ENCODE measurements at places on chromosomes 3 and 15.

DNA sequence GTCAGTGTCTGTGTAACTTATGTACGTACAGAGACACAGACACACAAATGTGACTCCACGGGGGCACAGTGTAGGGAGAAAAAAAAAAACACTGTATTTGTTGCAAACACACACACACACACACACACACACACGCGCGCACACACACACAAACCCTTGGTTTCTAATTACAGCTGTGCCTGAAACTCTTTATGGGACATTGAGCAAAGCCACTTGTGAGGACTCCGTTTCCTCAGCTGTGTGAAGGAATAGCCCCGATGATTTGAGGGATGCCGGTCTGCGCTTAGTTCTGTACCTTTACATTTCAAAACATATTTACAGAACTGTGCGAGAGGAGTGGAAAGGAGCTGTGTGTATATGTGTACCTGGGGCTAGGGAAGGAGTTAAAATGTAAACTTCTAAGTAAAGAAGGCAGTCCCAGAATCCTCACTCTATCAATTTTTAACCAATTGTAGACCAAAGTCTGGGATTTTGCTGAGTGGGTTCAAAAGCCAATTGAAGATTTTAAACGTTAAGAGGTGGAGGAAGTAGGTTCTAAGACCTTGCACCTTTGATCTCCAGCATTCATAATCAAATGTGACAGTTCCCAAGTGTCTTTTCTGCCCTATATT, 5.3 kb upstream of the BCL6 start:
- DNase-seq: no peak

DNA sequence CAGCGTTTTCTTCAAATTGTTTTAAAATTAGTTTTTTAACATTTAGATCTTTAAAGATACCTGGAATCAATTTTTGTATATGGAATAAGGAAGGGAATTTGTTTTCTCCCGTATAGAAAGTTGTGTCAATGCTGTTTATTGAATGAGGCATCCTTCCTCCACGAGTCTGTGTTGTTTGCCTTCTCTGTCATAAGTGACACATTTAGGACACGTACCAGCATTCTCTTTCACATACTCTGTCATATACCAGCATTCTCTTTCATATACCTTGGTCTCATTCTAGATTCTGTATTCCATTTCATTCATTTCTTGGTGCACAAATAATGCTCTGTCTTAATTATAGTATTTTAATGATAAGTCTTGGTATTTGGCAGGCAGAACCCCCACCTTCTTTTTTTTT, 10.3 kb downstream of the ATP11B start:
- DNase-seq: no peak

- DNase-seq: no peak
Measured at GRCh38 chr3:99344216-99344615, 294.2 kb upstream of the COL8A1 start.

GRCh38 chr15:38622908-38623307, 58.3 kb upstream of the RASGRP1 start:
- DNase-seq: no peak

- DNase-seq: peak; percentile 79
Measured at GRCh38 chr15:57156210-57156884, 220.0 kb upstream of the CGNL1 start.

DNA sequence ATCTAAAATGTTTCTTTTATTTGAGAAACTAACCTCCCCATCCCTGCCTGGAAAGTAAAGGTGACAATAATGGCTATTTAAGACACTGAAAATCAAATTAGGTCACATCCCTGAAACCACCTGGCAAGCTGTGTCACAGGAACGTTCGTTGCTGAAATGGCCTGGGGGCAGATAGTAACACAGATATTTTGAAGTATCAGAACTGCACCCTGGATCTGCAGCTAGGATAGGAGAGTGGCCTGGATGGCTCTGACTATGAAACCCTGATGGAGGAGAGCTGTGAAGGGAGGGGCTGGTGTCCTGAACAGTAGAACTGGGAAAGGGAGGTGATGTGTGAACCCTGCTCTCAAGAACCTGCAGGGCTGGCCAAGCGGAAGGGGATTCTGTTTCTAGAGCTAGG, 648.3 kb upstream of the CFAP20DC start:
- no peak for DNase-seq

- no peak for DNase-seq
Measured at GRCh38 chr3:157531301-157531660, 28.1 kb upstream of the VEPH1 start.

DNA sequence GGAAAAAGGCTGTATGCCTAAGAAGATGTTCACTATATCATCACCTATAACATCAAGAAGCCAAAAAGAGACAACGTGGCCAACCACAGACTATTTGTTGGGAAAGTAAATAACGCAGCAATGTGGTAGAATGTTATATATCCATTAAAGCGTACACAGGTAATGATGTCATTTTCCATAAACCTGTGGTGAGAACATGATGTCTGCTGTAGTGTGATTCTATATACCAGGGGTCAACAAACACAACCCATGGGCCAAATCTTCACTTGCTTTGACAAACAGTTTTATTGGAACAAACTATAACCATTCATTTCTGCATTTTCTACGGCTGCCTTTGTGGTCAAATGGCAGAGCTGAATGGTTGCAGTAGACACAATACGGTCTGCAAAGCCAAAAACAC, 160.6 kb downstream of the STT3B start:
- DNase-seq: no peak

DNA sequence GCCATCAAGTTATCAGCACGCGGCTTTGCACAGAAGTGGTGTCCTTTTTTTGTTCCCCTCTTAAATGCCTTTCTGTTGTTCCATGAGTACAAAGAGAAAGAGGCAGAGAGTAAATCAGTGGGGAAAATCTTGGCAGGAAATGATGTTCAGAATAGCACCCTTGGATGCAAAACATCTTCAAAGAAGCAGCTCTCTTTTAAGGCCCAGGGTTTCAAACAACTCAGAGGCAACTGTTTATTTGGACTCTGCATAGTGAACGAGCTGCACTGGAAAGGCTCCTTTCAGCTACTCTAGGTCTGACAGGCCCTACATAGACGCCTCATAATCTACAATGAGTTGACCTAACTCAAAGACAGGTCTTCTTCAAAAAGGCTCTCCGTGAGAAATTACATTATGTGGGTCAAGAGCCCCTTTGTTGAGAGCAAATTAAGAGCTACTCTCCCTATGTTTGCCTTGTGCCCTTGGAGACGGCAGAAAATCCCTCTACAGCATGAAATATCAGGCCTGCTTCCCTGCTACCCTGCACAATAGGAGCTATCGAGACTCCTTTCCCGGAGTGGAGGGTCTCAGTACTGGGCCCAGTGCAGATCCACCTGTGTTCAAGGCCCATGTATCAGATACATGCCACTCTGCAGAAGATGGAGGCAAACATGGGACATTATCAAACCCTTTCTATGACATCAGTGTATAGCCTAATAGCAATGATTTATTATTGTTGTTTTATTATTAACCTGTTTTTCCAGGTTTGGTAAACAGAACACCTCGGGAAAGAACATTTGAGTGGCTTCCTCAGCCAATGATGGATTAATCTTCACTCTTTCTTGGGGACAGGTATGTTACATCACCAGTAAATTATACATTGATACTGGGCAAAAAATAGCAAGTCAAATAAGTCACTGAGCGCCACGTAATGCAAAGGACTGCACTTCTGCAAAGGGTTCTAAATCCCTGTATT, 53.1 kb downstream of the HEG1 start:
- DNase-seq: no peak

- DNase-seq: no peak
Measured at GRCh38 chr15:72382146-72382545, 6.3 kb upstream of the HEXA start.

DNA sequence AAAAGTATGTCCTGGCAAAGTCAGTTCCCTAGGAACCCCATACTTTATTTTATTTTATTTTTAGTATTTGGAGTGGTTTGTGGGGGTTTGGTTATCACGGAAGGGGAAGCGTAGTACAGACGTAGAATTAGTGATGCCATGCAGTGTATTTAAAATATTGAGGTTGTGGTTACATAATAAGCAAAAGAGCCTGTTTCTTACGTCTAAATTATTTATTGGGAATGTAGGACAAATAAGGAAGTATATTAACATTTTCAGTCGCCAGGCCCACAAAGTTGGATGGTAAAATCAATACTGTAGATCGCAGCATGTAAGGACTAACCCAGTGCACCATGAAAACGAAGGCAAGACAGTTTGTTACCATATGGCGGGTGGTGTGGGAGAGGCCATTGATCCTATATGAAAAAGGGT, 558 bp downstream of the DTWD1 start:
- no peak for DNase-seq

DNA sequence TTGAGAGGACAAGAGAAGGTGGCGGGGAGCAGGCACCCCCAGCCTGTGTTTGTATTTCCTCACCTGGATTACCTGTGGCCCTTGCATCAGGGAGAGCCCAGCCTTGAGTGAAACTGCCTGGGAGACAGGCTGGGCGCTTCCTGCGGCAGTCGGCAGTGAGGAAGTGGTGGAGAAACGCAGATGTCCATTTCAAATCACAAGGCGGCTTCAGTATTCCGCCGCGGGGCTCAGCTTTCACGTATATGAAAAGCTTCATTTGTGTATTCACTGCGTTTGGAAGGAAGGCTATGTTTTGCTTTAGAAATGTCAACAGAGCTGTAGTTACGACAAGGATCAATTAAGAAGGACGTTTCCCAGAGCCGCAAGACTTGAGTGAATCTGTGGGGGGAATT, 167.4 kb upstream of the CTDSPL start:
- peak; percentile 43 for DNase-seq

- DNase-seq: no peak
Measured at GRCh38 chr3:31274326-31275024, 258.2 kb upstream of the STT3B start.

DNA sequence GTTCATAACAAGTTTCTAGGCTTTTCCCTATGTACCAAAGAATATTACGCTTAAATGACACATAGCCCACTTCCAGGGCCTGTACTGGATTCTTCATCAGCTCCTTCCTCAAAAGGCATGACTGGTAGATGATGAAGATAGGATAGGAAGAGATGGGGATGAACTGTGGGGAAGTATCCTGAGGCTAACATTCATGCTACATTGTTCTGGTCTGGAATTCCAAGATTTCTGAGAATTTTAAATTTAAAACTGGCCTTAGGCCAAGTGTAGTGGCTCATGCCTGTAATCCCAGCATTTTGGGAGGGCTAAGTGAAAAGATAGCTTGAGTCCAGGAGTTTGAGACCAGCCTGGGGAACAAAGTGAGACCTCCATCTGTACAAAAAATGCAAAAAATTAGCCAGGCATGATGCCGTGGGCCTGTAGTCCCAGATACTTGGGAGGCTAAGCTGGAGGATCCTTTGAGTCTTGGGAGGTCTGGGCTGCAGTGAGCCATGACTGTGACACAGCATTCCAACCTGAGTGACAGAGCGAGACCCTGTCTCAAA, 160.1 kb upstream of the PLAAT1 start:
- no peak for DNase-seq

GRCh38 chr15:68015244-68015643, 38.9 kb upstream of the PIAS1 start:
- no peak for DNase-seq

DNA sequence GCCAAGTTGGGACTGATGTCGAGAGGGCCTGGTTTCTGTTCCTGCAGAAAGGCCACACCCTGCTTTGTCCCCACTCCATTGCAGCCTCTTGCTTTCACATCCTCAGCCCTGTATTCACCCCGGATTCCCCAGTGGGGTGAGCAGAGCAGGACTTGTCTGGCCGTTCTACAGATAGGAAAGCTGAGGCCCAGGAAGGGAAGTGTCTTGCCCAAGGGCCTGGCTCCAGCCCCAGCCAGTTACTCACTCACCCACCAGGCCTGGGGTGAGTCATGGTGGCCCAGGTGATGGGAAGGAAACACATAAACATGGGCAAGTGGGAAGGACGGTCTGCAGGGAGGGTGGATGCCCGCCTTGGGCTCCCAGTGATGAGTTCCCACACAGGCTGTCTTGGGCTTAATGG, 6.1 kb upstream of the DUSP7 start:
- no peak for DNase-seq

DNA sequence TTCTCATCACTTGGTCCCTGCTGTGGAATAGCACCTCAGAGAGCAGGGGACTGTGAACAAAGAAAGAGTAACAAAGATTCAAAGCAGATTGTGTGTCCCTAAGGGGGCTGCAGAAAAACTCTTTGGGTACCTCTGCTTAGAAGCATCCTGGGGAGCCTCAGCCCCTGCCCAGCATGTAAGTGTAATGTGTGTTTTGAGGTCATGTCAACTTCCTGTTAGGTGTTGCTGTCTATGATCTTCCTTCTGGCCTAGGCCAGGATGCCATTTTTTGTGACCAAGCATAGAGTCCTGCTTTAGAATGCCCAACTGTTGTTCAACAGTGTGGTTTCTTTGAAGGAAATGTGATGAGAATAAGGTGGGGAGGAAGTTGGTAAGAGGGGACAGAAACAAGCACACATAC, 77.1 kb upstream of the BCL6 start:
- DNase-seq: no peak

- no peak for DNase-seq
Measured at GRCh38 chr3:194278186-194278845, 72.8 kb downstream of the CPN2 start.

- DNase-seq: no peak
Measured at GRCh38 chr3:56336023-56336422, 132.2 kb downstream of the ERC2 start.

- DNase-seq: no peak
Measured at GRCh38 chr15:42602501-42602900, 27.1 kb downstream of the STARD9 start.

- no peak for DNase-seq
Measured at GRCh38 chr3:193868590-193868989, 267.4 kb upstream of the HES1 start.

DNA sequence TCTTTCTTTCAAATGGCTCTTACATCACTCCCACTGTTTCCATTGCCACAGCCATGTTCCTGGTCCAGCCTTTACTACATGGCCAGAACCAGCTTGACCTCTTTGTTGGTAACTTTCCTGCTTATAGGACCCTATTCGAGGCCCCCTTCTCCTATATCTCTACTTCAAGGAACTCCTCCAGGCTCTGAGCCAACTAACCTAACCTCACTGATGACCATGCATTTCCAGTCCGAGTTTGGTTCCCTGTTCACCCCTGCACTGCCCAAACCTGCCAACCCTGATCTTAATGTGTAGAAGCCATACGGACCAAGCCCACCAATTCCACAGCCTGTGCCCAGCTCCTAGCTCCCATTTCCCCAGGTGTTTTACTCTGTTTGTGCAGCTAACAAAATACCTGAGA, 38.4 kb upstream of the TIPARP start:
- no peak for DNase-seq

DNA sequence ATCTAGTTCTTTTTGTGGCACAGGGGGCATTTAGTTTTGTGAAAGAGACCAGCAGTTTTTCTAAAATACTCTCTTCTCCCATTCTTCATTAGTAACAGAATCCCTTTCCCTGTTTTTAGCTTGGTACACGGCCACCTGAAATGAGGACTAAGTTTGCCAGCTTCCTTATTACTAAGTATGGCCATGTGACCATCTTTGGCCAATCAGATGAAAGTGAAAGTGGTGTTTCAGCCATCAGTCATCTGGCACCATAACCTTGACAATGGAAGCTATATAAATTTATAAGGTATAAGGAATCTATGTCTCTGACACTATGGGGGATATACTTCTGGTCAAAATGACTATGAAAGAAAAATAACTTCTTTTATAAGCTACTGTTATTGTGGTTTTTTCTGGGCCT, 570.4 kb downstream of the AGBL1 start:
- DNase-seq: no peak

All from Ammon's horn (tissue), 1 donor.